Activated CD8-positive, alpha-beta memory T cell treated with anti-CD3 and anti-CD28 coated beads for 48 hours (primary cell): ENCODE measurements at places on chromosomes 7 and 10.

GRCh38 chr7:18637516-18637915 is 142.0 kb downstream of the HDAC9 start:
- no peak for DNase-seq

GRCh38 chr10:95325863-95326262 is 35.1 kb upstream of the PDLIM1 start:
- DNase-seq: no peak

GRCh38 chr10:13649844-13650520 is 63.2 kb downstream of the PRPF18 start:
- no peak for DNase-seq

DNA sequence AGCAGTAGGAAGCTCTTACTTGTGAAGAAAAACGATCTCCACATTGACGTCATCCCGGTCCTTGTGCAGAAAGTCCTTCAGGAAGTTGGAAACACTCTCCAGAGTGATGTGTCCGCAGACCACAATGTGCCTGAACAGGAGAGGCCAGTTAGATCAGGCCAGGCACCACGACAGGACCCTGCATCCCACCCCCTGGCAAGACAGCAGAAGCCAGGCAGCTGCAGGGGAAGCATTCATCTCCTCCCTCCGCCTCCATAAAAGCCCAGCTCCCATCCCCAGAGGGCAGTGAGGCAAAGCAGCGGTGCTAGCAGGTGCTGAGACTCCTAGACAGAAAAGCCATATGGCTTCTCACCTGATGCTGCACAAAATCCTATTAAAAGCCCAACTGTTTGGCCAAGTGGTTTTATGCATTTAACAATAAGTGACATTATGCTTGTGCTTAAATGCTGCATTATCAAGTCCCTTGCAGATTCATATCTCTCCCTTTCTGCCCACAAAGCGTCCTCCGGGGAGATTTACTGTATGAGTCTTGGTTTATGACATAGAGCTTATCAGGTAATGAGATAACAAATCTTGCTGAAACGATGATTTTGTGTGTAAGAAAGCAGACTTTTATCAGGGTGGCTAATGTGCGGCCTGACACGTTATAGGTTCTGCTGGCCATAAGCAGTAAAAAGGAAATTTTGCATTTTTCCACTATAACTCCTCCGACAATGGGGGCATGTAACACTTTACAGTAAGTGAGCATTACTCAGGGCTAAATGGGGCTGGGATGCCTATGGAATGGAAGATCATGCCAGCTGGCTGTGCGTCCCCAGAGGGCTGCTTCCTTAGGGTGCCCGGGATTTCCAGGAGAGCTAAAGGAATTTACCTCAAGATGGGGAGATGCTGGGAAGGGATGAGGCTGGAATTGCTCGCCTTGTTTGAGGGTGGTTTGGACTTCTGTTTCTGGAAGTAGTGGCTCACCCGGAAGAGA is 546.9 kb downstream of the KCNMA1 start:
- no peak for DNase-seq

DNA sequence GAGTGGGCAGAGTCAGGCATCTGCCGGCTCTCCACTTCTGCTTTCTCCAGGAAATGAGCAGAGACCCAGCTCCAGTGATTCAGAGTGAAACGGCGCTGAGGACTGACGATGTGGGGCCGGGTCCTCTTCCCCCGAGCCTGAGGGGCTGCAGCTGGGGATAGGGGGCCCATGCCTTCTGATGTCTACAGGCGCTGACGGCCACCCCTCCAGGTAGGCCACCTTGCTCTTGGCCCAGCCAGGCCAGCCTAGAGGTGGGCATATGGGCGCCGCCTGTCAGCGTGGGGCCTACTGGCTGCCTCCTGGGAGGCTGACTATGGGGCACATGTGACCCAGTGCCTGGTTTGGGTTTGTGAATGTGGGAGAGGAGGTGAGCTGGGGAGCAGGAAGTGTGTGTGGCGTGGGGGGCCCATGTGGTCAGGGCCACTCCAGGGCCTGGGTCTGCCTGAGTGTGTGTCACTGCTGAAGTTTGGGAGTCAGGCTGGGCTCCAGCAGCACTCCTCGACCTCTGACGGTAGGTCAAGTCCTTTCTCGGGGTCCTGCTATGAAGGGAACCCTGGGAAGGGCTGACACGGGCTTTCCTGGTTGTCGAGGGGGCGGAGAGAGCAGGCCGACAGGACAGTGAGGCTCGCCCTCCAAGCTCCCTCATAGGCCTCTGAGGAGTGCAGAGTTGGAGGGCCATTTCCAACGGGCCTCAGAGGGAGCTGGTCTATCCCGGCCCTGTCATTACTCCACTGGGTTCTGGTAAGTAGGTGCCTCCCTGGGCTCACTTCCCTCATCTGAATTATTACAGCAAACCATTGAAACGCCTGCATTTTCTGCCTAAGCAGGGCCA is at the start of gene WDFY4:
Gene WDFY4 (plus strand): TSS at position 82 of the 832 bp plus-strand sequence. CDS start 24,860 bp downstream, outside the sequence.
- no peak for DNase-seq

DNA sequence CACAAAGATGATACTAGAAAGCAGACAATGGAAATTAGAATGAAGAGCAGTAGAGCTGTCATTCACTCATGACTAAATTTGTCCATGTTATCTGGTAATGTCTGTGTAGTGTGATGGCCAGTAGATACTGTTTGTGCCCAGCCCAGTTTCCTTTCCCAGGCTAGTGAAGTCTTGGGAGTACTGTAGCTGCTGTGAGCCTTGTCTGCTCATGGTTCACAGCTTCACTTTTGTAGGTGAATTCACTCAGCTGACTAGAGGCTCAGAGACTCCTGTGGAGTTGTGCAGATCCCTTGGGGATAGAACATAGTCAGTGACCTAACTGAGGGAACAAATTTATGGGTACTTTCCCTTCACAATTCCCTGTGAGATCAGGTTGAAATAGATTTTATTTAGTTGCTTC is 572.5 kb downstream of the ARL4A start:
- DNase-seq: no peak

- no peak for DNase-seq
These were observed 105.6 kb upstream of the RET start for GRCh38 chr10:42971251-42971599.

DNA sequence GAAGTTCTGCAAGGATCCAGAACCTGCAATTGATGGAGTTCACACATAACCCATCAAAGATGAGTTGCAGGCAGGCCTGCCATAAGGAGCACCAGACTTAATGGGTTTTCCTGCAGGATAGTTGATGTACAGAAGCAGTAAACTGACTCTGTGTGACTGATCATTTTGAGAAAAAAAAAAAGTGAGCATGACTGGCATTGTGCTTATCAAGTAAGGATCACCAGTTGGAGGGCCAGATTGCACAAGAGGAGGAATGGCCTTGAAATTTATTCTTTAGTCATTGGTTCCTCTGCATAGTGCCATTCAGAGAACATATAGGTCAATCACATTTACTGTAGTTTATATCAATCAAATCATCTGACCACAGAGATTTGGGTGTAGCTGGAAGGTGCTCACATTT is 3.8 kb downstream of the CYP3A43 start:
- no peak for DNase-seq

- DNase-seq: peak; percentile 12
These were observed 157.2 kb upstream of the ZNF92 start for GRCh38 chr7:65216469-65216868.

DNA sequence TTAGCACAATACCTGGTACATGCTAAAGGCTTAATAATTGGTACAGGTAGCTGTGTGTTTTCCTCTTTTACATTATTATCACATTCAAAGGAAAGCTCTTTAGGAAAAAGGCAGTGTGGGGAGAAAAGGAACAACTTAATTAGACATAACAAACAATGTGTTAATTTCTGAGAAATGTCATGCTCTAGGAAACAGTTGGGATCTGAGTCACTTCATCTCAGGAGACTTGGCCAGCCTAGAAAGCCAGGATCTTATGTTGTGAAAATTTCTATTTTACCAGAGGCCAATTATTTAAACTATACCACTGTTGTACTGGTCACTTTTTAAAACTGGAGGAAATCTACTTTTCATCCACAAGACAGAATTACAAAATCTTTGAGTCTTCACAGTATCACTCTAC is 39.6 kb downstream of the ARMH3 start:
- DNase-seq: no peak

DNA sequence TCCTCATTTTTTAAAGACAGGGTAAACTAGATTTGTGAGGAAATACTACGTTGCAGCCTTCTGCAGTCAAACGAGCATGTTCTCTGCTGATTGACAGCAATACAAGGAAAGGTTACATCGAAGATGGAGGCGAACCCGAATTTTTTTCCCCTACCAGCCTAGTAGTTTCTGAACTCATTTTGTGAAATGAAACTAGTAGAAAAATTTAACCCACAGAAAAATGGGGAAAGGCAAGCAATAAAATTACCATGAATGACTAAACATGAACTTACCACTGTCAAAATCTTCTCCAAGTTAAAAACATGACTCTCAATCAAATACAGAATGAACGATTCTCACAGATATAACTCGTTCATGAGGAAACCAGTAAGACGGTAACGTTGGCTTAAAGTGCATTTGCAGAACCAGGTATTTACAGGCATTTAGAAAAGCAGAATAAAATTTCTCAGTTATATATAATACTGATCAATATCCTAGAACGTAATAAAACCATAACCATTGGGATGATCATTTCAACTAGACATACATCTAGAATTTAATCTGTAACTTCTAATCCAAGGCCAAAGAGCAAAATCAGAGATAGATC is 73.9 kb downstream of the CELF2 start:
- no peak for DNase-seq

DNA sequence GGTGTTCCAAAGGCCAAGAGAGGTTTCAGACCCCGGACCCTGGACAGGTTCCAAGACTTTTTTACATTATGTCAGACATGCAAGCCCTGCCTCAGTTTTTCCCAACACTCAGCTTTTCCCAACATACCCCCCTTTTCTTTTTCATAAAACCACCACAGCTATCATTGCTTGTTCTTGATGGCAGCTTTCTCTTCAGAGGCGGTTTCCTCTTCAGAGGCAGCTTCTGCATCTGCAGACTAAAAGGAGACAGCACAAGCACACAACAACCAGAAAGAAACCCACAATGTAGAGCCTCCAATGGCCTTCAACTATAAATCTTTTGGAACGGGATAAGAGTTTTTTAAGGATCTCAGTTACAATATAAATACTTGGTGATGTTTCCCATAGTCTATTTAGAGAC is 19.3 kb downstream of the GIMAP6 start:
- no peak for DNase-seq

GRCh38 chr7:84674236-84674913 is 479.8 kb upstream of the SEMA3A start:
- DNase-seq: no peak

DNA sequence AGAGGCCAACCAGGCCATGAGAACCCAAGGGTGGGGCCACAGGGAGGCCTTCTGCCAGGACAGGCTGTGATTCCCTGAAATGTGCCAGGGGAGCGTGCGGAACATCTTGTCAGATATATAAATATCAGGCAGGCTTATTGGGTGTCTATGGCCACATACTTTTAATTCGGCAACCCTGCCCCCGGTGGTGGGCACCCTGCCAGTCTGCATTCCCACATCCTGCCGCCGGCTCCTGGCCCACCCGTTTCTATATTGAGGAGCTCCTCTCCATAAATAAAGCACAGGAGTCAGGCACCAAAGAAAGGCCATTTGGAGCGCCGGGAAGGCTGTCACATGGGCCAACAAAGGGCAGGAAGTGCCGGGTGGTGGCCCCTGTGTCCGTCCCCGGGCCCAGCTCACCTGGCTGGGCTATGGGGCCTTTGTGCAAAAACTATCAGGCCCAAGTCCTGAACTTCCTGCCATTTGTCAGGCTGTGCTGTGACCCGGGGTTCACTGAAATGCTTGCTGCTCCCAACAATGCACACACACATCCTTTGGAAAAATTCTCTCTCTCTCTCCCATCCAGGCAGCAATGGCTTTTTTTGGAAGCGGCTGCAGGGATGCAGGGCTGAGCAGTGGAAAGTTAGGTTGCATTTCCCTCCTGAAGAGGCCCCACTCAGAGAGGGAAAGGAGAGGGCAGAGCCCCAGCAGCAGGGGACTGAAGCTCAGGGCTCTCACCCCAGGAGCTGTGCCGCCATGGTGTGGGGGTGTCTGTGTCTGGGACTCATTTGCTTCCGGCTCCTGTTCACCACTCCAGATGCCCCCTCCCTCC is 25.0 kb upstream of the PODXL start:
- no peak for DNase-seq

DNA sequence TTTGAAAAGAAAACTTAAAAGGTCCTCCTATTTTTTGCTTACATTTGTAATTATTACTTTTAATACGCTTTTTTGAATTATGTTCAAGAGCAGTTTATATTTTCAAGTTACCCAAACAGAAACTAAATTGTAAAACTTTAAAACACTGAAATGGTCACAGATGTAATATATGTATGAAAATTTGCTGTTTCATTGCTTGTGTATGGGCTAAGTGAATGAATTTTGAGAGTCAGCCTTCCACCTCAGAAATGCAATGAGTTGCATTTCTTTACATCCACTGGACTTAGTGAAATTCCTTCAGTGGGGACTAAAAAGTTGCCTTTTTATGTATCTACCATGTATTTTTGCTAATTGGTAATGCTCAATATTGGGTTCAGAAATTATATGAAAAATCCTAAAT is 1.6 kb downstream of the VPS26A start:
- no peak for DNase-seq
